ENCODE measurements at places on chromosomes 6 and 20.

DNA sequence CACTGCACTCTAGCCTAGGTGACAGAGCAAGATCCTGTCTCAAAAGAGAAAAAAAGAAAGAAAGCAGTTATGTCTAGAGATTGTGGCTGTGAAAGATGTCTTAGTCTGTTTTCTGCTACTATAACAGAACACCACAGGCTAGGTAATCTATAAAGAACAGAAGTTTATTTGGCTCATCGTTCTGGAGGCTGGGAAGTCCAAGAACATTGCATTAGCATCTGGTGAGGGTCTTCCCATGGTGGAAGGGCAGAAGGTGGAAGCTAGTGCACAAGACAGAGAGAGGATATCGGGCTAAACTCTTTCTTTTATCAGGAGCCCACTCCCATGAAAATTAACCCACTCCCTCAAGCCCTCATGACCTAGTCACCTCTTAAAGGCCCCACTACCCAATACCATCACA, 16.2 kb upstream of the RALY start:
- no peak for DNase-seq

DNA sequence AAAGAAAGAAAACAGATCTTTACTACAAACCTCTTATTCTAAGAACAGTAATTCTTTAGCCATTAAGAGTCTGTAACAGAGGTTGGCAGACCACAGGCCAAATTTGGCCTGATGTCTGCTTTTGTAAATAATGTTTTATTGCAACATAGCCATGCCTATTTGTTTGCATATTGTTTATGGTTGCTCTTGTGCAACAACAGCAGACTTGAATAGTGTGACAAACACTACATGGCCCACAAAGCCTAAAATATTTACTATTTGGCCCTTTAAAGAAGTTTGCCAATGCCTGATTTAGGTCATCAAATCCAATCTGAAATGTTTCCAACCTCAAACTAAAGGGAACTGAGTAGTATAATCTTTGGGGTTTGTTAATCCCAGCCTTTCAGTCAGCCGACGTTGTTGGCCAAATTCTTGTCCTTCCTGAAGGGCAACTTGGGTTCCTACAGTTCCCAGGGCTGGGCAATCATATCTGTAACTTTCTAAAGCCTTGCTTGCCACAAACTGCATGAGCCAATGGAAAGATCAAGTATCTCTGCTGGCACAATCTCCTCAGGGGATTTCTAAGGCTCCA, 33.9 kb upstream of the TBC1D20 start:
- DNase-seq, result no peak

- DNase-seq, result no peak
Measured at GRCh38 chr6:112298021-112298745, 43.8 kb upstream of the LAMA4 start.

- no peak for DNase-seq
Measured at GRCh38 chr20:41476013-41476441, 109.4 kb upstream of the EMILIN3 start.

DNA sequence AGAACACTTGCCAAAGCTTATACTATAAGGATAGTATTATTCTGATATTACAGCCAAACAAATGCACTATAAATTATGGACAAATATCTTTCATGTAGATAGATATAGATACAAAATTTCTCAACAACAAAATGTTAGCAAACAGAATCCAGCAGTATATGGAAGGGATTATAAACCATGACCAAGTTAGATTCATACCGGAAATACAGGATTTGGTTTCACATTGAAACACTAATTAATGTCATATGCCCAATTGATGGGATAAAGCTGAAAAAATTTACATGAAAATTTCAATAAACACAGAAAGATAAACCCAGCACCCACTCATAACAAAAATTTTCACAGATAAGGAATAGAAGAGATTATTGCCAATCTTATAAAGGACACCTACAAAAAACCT, 770.3 kb upstream of the SLC35B3 start:
- DNase-seq, result no peak

DNA sequence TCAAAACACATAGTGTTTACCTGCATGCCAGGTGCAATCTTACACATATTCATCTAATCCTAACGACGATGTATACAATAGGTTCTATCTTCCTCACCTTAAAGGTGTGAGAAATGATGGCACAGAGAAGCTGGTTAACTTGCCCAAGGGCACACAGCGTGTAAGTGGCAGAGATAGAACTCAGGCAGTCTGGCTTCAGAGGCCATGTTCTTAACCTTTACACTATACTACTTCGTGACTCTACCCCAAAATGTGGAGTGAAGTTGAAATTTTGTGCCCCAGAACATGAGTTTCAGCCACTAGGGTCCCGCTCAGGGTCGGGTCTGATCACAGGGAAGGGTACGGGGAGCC, 584 bp downstream of the VPS52 start:
- DNase-seq, result no peak

- no peak for DNase-seq
Measured at GRCh38 chr6:128167552-128167951, 266.7 kb upstream of the THEMIS start.

DNA sequence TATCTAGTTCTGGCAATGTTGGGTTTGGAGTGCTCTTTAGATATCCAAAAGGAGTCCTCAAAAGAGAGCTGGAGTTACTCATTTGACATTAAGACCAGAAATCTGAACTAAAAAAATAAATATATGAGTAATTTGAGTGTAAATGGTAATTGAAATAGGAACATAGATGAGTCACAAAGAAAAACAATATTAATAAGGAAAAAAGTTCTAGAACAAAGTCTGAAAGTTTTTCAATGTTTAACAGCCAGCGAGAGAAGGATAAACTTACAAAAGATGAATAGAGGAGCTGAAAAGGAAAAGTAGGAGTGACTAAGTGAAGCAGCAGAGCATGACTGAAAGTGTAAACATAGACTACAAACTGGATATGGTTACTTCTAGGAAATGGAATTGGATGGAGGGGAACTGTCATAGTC, 46.8 kb downstream of the EPM2A start:
- DNase-seq, result no peak

- DNase-seq, result no peak
Measured at GRCh38 chr6:118177720-118178119, 270.7 kb downstream of the SLC35F1 start.

GRCh38 chr6:122790423-122791309, 1.6 kb downstream of the SMPDL3A start:
- DNase-seq, result peak; percentile 22

All from GM13977 (cell line).